ENCODE measurements at places on chromosomes 12 and 14.

DNA sequence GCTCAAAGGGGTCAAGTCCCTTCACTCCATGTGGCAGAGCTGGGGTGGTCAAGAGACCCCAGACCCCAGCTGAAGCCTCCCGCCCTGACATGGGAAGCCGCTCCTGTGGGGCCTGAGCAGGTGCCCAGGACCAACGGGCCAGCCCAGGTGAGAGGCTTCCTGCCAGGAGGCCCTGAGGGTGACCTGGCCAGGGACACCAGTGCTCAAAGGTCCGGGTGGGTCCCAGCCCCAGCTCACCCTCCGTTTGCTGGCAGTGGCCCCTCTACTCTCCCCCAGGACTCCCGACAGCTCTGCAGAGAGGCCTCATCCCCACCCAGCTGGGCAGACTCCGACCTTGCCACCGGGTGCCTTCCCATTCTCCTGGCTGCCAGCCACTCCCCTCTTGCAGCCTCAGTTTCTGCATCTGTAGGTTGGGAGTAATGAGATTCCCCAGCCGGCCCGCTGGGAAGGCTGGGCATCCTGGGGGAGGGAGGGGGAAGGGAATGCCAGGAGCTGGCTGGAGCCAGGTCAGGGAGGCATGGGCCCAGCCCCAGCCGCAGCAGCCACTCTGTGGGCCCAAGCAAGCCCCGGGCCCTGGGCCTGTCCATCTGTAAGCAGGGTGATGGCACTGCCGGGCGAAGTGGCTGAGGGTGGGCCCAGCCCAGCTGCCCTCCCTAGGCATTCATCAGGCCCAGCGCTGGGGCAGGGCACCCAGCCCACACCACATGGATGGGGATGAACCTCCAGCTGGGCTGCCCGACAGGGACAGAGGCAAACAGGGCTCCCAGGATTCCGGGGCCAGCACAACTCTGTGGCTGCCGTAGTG is 10.3 kb upstream of the INF2 start:
- no peak for DNase-seq

GRCh38 chr14:55103005-55103640 is 25.9 kb upstream of the LGALS3 start:
- DNase-seq = peak; percentile 86

- no peak for DNase-seq
Observed at GRCh38 chr12:88884600-88884999, 304.3 kb upstream of the KITLG start.

DNA sequence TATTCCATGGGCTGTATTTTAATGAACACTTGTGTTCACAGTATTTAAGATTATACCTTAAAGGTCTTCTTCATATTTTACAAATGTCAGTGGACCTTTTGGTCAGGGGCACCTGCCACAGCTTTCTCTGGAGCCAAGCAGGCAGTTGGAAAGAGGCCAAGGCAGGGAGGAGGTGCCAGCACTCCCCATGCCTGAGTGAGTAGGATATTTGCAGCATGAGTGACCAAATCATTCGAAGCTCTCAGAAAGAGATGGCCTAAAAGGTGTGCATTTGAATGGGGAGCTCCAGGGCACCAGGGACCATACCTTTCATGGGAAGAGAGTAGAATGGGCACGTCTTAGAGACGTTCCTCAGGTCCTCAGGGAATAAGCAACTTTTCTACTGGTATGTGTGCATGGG is 121.6 kb downstream of the GPR135 start:
- DNase-seq = no peak

DNA sequence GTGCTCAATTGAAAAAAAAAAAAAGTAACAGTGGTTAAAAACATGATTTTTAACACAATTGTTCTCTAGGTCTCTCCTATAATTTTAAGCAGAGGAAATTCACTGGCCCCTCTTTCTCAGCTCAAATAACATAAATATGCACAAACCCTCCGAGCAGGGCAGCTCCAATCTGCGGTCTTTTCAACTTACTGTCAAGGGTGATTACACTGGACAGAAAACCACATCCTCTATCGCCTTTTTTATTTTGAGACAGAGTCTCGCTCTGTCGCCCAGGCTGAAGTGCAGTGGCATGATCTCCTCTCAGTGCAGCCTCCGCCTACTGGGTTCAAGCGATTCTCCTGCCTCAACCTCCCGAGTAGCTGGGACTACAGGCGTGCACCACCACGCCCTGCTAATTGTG is 16.5 kb upstream of the GABARAPL1 start:
- DNase-seq = no peak

DNA sequence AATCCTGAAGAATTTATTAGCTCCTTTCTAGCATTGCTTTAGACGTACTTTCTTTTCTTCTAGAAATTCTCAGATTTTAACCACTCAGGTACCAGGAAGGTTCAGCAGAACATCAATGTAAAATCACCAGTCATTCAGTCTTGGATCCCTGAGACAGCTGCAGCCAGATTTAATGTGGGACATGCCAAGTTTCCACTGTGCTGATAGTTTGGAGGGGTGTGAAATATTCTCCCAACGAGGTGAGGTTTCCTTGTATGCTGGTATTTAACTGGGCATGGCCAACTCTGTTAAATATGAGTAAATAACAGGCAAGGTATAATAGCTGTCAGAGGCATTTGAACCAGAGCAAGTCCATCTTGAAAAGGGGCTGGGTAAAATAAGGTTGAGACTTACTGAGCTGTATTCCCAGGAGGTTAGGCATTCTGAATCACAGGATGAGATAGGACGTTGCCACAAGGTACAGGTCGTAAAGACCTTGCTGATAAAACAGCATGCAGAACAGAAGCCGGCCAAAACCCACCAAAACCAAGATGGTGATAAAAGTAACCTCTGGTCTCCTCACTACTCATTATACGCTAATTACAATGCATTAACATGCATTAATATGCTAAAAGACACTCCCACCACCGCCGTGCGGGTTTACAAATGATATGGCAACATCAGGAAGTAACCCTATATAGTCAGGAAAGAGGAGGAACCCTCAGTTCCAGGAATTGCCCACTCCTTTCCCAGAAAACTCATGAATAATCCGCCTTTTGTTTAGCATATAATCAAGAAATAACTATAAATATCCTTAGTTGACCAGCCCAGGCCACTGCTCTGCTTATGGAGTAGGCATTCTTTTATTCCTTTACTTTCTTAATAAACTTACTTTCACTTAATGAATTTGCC is 75.2 kb upstream of the RASSF8 start:
- DNase-seq = no peak

- DNase-seq = no peak
Observed at GRCh38 chr14:105588236-105588860, 62.0 kb downstream of the TMEM121 start.

DNA sequence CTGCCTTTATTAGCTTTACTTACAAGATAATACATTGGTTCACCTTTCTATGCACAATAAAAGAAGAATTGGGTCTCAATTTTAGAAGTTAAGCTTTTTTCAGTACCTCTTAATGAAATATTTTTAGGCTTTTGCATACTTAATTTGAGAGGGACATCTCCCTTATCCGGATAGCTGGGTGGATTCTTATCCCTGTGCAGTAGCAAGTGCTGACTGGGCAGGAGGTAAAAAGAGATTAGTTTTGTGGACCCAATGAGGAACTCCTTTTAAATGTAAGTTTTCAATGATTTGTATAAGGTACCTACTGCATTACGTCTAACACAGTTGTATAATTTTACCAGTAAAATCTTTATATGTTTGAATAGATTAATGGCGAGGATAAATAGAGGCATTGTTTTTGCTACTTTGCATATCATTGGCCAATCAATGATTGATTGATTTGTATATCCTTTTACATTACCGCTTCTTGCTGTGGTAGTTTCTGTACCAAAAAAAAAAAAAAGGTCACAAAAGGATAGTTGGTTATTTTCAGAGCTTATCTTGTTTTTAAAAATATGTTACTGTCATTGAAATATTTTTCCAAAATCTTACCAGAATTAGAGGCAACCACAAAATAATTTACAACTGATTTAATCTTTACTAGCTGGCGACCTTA is 2.2 kb downstream of the CPSF6 start:
- DNase-seq = no peak

DNA sequence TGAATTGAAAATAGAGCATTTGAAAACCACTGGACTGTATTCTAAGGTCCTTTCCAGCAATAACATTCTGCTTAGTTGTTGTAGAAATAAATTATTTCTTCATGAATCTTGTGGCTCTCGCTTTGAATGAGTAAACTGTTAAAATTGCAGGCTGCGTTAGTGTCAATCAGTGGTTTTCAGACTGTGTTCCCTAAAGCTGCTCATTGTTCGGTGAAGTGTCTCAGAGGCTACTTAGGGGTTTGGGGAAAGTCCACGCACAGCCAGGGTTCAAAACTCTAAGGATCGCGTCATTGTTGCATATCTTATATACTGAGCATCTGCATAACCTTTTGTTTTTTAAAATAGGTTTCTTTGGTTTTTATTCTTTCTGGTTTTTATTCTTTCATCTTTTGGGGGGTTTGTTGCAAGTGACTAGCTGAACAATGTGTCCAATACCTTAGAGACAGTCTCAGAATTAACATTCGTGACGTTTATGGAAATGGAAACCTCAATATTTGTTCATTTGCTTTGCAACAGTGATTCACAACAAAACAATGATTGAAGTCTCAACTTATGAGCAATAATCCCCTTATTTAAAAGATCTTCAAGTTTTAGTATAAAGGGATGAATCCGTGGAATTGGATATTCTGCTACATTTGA is 108.1 kb downstream of the TTLL5 start:
- no peak for DNase-seq

DNA sequence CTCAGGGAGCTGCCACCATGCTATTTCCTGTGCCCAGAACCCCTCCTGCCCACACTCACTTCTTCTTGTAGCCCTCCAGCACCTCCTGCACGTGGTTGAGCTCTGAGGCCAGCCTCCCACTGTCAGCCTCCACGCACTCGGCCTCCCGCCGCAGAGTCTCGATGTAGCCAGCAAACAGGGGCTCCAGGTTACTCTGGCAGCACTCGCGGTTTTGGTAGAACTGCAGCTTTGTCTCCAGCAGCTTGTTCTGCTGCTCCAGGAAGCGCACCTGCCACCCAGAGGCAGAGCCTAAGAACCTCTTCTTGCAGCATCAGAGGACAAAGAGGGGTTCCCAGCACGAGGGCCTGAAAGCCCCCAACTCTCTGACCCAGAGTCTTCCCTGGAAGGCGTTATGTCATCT is 2.1 kb downstream of the KRT83 start:
- no peak for DNase-seq

- no peak for DNase-seq
Observed at GRCh38 chr12:14981049-14981448, 8.2 kb downstream of the PDE6H start.

DNA sequence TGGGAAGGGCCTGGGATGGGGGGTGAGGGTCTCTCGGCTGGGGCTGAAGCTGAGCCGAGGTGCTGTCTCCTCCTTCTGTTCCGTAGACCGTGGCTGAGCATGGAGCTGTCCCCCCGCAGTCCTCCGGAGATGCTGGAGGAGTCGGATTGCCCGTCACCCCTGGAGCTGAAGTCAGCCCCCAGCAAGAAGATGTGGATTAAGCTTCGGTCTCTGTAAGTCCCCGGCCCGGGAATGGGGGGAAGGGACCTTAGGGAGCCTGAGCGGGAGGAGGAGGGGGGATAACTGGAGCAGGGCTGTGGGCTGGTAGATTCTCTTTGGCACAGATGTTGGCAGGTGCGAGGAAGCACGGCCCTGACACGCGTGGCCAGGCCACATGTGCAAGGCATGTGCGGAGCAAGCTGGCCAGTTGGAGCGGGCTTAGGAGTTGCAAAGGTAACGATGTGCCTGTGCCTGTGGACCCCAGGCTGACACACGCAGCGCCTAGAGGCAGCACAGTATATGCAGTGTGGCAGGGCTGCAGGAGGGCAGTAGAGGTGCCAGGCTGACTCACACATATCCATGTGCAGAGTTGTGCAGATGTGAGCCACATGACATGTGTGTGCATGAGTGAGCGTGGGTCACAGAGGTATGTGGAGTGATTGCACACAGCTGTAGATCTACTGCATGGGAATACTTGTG is 512 bp downstream of the PDE1B start:
- no peak for DNase-seq

- DNase-seq = no peak
Observed at GRCh38 chr12:125395583-125396215, 330.5 kb downstream of the AACS start.

Measured in brain microvascular endothelial cell (primary cell).